ENCODE measurements at places on chromosomes 5 and 9.

GRCh38 chr5:142486581-142486980, 161.8 kb upstream of the SPRY4 start:
- DNase-seq, result no peak

- DNase-seq, result no peak
These were observed 140.6 kb downstream of the COMMD10 start for GRCh38 chr5:116225281-116225922.

- no peak for DNase-seq
These were observed 503 bp downstream of the SEMA4D start for GRCh38 chr9:89497257-89497963.

GRCh38 chr9:22067196-22067595, 58.1 kb upstream of the CDKN2B start:
- no peak for DNase-seq

GRCh38 chr5:138351517-138351916, 968 bp upstream of the KDM3B start:
- DNase-seq, result no peak

DNA sequence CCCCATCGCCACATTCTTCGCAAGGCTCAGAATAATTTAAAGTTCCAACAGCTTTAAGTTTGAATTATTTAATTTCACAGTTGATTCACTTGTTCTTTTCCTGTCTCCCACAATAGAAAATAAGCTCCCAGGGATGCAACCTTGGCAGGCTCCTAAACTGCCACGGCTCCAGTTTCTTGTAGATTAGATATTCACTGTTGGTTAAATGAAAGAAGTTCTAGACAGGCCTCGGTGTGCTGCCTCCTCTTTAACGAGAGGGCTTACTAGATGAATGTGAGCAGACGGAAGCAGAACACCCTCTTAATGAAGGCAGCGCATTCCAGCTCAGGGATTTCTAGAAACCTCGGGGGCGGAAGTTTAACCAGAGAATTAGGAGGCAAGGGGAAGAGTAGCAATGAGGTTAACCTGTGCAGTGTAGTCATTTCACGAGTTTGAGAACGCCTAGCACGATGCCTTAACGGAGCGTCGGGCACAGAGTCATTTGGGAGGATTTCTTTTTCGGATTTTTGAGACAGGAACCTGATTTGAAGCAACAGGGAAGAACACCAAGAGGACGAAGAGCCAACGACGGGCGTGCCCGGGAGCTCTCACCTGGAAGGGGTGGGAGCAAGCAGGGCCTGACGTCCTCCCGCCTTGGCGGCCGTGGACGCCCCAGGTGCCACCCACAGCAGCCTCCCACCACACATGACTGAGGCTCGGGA, 637 bp upstream of the SMC5 start:
- no peak for DNase-seq

- DNase-seq, result no peak
These were observed 106.2 kb downstream of the FSTL4 start for GRCh38 chr5:133506181-133506580.

DNA sequence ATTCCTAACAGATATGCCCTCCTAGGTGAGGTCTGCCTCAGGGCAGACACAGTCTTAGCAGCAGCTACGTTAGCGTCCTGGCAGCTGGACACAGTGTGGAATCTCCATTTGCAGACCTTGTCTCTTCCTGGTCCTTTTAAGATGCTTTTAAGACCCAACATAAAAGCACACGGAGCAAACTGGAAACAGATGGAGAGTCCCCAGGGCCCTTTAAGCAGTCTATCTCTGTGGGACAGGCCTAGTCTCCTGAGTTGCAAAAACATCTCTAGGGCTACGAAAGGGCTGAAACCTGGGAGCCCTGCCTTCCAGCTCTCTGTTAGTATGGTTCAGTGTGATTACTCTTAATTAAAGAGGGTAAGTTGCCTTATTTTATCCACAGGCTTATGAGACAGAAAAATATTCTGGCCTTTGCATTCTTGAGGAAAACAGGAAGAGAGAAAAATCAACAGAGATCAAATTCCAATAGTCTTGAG, 66.0 kb upstream of the GNA14 start:
- no peak for DNase-seq

- DNase-seq, result no peak
These were observed 184.5 kb downstream of the FBN2 start for GRCh38 chr5:128353441-128354107.

- DNase-seq, result no peak
These were observed 11.0 kb downstream of the RPP25L start for GRCh38 chr9:34600908-34601307.

GRCh38 chr5:132435886-132436285, 54.7 kb downstream of the IRF1 start:
- DNase-seq, result no peak

- DNase-seq, result no peak
These were observed 13.1 kb upstream of the SERINC5 start for GRCh38 chr5:80268916-80269315.

GRCh38 chr9:87327575-87328125, 170.0 kb upstream of the DAPK1 start:
- DNase-seq, result no peak

DNA sequence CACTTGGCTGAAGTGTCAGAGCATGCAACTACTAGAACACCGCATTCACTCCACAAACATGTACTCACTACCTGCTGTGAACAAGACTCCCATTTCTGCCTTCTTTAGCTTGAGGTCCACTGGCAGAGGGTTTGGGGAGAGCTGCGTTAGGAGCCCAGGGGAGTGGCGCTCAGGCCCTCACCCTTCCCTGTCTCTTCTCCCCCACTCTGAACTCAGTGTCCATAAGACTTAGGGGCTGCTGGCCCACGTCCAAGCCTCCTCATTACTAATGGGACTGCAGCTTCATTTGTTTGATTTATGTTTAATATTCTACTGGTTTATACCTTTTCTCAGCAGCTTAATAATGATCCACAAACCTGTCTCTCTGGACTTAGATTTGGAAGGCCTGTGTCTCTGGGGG, 70.9 kb downstream of the HSPA4 start:
- no peak for DNase-seq

DNA sequence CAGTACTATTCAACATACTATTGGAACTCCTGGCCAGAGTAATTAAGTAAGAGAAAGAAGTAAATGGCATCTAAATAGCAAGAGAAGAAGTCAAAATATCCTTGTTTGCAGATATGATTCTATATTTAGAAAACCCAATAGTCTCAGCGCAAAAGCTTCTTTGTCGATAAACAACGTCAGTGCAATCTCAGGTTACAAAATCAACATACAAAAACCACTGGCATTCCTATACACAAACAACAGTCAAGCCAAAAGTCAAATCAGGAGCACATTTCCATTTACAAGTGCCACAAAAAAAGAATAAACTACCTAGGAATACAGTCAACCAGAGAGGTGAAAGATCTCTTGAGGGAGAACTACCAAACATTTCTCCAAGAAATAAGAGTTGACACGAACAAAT, 1901.9 kb upstream of the ACO1 start:
- no peak for DNase-seq

DNA sequence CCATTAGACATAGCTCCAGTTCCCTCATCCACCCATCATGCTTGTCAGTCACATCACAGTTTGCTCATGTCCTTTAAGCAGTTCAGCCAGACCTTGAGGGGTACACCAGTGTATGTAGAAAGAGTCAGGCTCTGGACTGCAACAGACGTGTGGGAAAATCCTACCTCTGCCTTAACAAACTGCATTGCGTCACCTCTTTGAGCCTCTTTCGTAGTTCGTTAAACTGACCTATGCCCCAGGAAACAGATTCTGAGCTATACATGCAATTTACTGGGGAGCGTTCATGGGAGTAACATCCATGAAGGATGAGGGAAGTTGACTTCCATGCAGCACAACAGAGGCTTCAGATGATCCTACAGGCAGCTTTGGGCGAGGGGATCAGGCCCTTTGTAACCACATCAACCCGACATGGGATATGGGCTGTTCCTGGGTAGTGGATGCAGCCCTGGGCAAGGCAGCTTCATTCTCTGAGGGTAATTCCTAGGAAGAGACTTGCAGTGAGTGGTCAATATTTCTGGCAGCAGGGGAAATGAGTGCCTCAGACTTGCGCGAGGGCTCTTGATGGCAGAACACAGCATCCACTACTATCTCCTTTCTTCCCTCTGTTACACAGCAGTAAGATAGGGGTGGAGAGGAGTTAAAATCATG, 4.3 kb downstream of the SPINK4 start:
- DNase-seq, result no peak

DNA sequence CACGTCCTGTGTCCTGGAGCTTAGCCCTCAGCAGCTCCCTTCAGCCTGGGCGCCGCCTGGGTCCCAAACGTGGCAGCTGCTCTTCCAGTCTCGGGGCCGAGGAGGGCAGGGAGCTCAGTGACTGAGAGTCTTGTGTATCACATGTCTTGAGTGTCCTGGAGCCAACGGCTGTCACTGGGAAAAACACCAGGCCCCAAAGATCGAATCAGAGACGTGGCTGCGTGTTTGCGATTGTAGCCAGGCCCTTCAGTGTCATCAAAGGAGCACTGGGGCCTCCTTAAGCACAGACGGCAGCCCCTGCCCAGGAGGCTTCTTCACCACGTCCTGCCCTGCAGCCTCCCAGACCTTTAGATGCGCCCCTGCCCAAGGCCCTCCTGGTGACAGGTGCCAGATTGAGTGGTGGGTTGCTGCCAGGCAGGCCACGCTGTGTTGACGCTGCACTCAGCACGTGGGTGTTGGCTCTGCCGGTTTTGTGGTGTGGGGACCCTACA, 5.7 kb upstream of the EXOC3 start:
- no peak for DNase-seq

DNA sequence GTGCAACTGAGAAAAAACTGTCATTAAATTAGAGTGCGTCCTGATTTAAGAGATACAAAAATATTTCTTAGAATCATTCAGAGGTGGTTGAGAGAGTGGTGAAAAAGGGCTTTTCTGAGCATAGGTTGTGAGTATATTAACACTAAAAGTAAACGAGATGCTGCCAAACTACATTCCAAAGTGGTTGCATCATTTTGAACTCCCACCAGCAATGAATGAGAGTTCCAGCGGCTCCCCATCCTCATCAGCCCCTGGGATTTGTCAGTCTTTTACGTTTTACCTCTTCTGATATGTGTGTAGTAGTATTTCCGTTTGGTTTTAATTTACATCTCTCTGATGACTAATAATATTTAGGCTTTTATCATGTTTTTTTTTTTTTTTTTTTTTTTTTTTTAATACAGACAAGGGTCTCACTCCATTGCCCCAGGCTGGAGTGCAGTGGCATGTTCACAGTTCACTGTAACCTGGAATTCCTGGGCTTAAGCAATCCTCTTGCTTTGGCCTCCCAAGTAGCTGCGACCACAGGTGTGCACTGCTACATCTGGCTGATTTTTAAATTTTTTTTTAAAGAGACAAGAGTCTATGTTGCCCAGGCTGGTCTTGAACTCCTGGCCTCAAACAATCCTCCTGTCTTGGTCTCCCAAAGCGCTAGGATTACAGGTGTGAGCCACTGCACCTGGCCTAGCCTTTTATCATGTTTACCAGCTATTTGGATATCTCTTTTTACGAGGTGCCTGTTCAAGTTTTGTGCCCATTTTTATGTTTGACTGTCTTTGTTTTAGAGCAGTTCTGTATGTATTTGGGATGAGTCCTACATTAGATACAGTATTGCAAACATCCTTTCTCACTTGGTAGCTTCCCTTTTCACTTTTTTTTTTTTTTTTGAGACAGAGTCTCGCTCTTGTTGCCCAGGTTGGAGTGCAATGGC, 17.0 kb downstream of the PRRT1B start:
- no peak for DNase-seq

GRCh38 chr9:89805571-89806292, 200.9 kb downstream of the GADD45G start:
- no peak for DNase-seq

DNA sequence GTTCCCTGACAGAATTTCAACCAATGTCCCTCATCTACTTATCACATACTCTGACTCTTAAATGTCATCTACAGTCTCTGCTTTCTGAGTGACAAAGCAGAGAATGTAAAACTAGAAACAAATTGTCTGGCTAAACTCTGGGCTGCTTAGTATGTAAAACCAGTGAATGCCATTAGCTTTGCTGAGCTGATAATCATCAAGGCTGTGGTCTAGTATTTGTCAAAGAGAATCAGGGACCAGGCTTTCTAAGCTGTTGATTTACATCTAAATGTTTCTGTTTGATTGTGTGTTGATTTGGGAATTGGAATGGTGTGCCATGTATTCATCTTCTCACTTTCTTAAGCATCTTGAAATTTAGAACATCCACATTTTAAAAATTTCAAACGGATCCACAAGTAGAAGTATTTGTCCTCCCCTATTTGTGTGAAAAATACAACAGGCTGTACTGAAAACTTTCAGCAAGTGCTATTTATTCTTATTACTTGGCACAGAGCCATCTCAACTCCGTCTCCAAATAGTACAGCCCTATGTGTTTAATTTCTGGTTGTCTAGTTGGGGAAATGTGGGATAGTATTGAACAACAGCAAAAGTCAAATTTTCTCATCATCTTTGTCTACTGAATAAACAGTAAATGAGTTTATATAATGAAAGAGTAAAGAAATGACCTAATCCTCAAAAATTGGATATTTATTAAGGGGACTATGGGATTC, 251.5 kb downstream of the KCTD16 start:
- no peak for DNase-seq

DNA sequence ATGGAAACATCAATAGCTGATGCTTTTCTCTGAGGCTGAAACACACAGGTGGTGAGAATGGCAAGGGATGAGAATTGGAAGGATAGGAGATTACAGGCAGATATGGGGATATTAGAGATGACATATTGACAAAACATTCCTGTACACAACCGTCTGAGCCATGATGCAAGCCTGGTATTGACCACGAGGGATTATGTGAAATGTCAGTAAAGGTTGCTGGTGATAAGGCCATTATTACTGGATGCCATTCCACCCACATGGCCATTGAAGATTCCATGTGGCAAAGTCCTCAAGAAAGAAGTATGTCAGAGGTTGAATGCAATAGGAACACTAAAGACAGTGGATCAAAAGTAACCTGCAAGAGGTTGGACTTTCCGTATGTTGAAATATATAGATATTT, 15.7 kb downstream of the GRAMD2B start:
- DNase-seq, result no peak

DNA sequence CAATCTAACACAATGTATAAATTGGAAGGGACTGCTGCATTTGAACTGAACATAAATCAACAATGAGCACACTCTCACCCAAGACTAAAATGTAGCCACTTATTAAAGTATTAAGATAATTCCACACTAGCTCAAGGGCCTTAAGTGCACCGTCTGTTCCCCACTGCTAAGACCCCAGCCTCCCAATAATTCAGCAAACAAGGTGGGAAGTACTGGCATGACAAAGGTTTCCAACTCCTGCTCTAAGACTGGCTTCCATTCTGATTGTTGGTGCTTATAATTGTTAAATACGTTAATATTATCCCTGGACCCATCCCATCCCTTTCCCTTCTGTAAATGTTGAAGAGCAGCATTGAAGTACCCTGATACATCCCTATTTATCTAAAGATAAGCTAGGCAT, 636.7 kb downstream of the NR2F1-AS1 start:
- DNase-seq, result no peak

- DNase-seq, result no peak
These were observed 1.3 kb downstream of the SH3RF2 start for GRCh38 chr5:145937432-145938250.

- no peak for DNase-seq
These were observed 96.3 kb upstream of the DAP start for GRCh38 chr5:10857338-10857733.

Data from effector CD4-positive, alpha-beta T cell (primary cell).